ENCODE measurements at places on chromosomes 4 and X. TPM values are rescaled to one million over a fixed set of nuclear protein-coding genes. Genes with fewer than 3 reads are reported as not detected.

DNA sequence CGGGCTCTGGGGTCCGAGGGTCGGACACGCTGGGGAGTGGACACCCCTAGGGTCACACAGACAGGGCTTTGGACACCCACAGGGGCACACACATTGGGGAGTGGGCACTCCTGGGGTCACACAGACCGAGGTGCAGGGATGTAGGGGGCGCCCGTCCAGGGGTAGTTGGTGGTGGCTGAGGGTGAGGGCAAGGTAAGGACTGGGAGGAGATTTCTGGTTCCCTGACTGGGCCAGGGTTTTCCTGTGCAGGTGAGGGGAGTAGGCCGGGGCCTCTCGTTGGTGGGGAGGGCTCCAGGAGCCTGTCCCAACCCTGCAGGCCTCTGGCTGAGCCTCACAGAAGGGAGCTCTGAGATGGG, 21.9 kb upstream of the WDR45 start:
- peak overlapping the region; percentile 45 for H3K4me3 ChIP-seq
- H3K4me1 ChIP-seq = no peaks in the 10 kb centered on the region
- H3K27me3 ChIP-seq = no peaks in the 10 kb centered on the region
- no peak for DNase-seq
- peak overlapping the region; percentile 71 for H3K27ac ChIP-seq

Gene HCFC1
- total RNA-seq = 54.7 TPM

DNA sequence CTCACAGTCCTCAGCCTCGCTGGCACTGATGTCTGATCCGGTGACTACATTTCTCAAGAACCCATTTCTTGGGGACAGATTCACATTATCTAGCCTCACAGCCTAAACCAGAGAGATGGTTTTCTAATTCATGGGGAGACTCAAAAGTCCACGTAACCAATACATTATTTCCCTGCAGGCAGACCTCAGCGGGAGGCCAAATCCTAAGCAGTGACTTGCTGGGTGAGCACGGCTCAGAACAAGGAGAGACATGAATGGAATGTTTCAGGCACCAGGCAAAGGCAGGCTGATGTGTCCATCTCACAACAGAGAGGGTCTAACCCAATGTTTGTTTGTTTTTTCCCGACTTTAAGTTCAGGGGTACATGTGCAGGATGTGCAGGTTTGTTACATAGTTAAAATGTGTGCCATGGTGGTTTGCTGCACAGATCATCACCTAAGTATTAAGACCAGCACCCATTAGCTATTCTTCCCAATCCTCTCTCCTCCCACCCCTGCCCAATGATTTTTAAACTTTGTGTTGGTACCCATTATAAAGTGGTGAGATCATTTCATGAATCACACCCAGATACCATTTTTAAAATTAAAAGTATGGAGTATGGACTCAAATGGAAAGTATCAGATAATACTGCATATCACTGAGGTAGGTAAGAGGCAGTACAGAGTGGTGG, 53.3 kb downstream of the SCD5 start:
- no peaks in the 10 kb centered on the region for H3K36me3 ChIP-seq
- DNase-seq = no peak
- H3K4me3 ChIP-seq = no peak overlapping the region
- H3K27ac ChIP-seq = no peak overlapping the region
- no peaks in the 10 kb centered on the region for H3K4me1 ChIP-seq

GRCh38 chrX:6574762-6575161, 39.8 kb upstream of the VCX3A start:
- H3K36me3 ChIP-seq = no peaks in the 10 kb centered on the region
- H3K4me3 ChIP-seq = no peak overlapping the region
- no peaks in the 10 kb centered on the region for H3K27me3 ChIP-seq
- DNase-seq = no peak

Gene CT45A5
- total RNA-seq = not detected

Gene USP17L11
- total RNA-seq = not detected

- DNase-seq = no peak
- H3K4me1 ChIP-seq = no peaks in the 10 kb centered on the region
- no peak overlapping the region for H3K4me3 ChIP-seq
- H3K36me3 ChIP-seq = no peaks in the 10 kb centered on the region
- H3K27me3 ChIP-seq = no peaks in the 10 kb centered on the region
- no peak overlapping the region for H3K27ac ChIP-seq
Measured at GRCh38 chr4:53012738-53013137, 150.6 kb downstream of the RASL11B start.

GRCh38 chrX:21972721-21973120, 32.2 kb downstream of the SMS start:
- no peaks in the 10 kb centered on the region for H3K4me1 ChIP-seq
- H3K27me3 ChIP-seq = no peaks in the 10 kb centered on the region
- no peak overlapping the region for H3K27ac ChIP-seq
- no peak for DNase-seq
- H3K4me3 ChIP-seq = no peak overlapping the region
- H3K36me3 ChIP-seq = peaks cover 6% of the 10 kb centered on the region

DNA sequence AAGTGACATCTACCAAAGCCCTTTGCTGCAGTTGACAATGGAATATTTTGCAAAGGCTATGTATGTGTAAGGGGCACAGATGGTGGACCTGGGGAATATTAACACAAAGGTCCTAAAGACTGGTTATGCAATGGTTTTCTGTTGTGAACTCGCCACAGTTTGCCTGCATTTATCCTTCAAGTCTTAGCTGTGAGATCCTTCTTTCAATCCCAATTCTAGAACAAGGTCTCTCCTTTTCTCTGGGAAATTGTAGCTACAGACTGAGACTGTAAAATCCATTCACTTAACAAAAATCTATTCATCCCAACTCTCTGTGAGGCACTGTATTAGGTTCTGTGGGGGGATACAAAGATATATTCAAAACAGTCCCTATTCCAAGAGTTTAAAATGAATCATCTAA, 250.4 kb downstream of the GPM6A start:
- no peaks in the 10 kb centered on the region for H3K36me3 ChIP-seq
- no peaks in the 10 kb centered on the region for H3K4me1 ChIP-seq
- no peak overlapping the region for H3K4me3 ChIP-seq
- H3K27me3 ChIP-seq = no peaks in the 10 kb centered on the region
- no peak for DNase-seq

- H3K36me3 ChIP-seq = no peaks in the 10 kb centered on the region
- no peak overlapping the region for H3K27ac ChIP-seq
- H3K4me1 ChIP-seq = peaks cover 10% of the 10 kb centered on the region
- no peak for DNase-seq
Measured at GRCh38 chr4:3870567-3870962, 104.4 kb downstream of the ADRA2C start.

GRCh38 chr4:86857341-86858052, 8.3 kb upstream of the SLC10A6 start:
- H3K27ac ChIP-seq = no peak overlapping the region
- H3K4me1 ChIP-seq = no peaks in the 10 kb centered on the region
- no peak overlapping the region for H3K4me3 ChIP-seq
- H3K27me3 ChIP-seq = no peaks in the 10 kb centered on the region
- DNase-seq = no peak
- no peaks in the 10 kb centered on the region for H3K36me3 ChIP-seq

DNA sequence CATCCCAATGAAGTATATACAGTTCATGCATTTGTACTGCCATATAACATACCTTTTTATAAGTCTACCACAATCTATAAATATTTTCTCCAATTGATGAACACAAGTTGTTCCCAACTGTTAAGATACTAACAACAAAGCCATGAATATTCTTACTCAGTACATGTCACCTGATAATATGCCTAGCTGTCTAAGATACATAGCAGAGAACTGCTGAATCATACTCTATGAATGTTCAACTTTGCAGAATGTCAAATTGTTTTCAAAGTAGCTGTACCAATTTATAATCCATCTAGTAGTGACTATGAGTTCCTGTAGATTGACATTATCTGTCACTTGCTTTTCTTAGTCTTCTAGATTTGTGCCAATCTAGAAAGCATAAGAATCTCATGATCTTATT, 84.9 kb downstream of the RAB28 start:
- no peaks in the 10 kb centered on the region for H3K36me3 ChIP-seq
- H3K4me3 ChIP-seq = no peak overlapping the region
- H3K27me3 ChIP-seq = no peaks in the 10 kb centered on the region

Gene REPS2
- total RNA-seq = 6.2 TPM

Gene NRK
- total RNA-seq = 0.39 TPM

DNA sequence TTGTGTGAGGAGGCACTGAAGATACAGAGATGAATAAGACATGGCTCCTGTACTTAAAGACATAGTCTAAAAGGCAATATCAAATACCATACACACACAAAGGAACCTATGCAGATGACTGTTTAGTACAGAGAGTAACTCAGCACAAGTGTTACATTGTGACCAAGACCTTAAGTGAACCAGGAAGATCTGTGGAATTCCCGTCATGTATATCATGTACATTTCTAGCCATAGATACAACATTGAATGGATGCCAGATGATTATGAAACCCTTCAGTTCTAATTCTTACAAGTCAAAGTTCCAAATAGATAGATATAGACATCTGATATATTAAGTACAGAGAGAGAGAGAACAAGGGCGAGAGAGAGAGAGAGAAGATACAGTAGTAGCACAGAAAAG, 73.2 kb downstream of the PAK3 start:
- no peak for DNase-seq
- no peaks in the 10 kb centered on the region for H3K27me3 ChIP-seq
- H3K36me3 ChIP-seq = no peaks in the 10 kb centered on the region
- H3K4me1 ChIP-seq = no peaks in the 10 kb centered on the region
- no peak overlapping the region for H3K27ac ChIP-seq

DNA sequence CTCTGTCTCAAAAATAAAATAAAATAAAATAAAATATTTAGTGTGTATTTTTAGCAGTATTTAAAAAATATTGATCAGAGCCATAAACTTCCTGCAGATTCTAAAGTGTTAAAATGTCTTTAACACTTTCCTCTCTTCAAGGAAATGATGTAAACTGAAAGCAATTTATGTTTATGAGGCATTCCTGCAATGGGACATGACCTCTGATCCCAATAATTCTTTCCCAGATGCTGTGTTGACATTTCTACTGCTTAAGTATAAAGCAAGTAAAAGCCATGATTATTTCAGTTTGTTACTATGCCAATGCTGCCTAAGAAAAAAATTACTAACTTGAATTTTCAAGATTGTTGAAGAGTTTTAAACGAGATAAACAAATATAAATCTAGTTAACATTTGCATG, 29.0 kb downstream of the COQ2 start:
- no peaks in the 10 kb centered on the region for H3K36me3 ChIP-seq
- H3K27ac ChIP-seq = no peak overlapping the region
- H3K4me3 ChIP-seq = no peak overlapping the region
- no peaks in the 10 kb centered on the region for H3K27me3 ChIP-seq

Gene ADH1A
- total RNA-seq = not detected

DNA sequence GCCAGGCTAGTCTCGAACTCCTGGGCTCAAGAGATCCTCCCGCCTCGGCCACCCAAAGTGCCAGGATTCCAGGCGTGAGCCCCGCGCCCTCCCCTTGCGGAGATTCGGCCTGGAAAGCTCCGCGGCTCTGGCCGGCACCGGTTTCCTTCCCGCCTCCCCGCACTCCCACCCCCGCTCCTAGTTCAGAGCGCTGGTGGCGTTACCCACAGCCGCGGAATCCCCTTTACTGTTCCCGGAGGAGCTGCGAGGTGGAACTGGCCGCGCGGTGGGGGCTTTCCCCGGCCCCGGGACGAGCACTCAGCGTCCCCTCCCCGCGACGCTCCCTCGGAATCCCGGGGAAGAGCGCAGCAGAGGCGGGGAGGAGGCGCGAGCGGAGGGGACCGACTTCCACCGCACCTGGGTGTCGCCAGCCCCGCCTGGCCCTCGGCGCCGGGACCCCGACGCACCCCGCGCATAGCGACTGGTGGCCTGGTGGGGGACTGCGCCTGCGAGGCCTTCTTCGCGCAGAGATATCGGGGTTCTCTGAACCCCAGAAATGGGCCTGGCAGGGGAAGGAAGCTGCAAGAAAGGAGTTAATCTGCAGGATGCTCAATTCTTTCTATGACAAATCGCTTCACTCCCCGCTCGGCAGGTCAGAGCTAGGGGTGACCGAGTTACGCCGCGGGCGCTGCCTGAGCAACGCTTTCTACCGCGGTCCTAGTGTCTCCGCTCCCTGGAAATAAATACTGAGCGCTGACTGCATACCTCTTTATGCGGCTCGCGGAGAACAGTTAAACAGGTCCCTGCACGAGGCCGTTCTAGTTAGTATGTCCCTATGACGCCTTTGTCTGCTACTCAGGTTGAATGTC, 14.6 kb upstream of the SLC25A4 start:
- H3K27me3 ChIP-seq = no peaks in the 10 kb centered on the region
- peak overlapping the region; percentile 89 for H3K27ac ChIP-seq
- H3K36me3 ChIP-seq = no peaks in the 10 kb centered on the region
- H3K4me3 ChIP-seq = peak overlapping the region; percentile 49
- H3K4me1 ChIP-seq = peaks cover 10% of the 10 kb centered on the region

Gene SLC10A4
- total RNA-seq = not detected

DNA sequence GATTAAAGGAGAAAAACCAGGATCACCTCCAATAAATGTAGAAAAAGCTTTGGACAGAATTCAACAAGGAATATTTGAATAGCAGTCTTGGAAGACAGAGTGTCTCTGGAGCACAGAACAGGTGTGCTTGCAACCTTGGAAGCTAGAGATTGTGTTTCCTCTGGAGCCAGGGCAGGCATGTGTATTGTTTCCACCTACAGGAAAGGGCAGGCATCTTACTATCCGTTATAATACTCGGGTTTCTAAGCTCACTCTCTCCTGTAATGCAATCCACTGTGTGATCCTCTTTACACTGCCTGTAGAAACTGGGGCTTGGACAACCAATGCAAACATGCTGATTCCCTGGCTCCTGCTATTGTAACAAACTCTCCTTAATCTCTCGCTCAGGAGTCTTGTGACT, 14.4 kb downstream of the CCDC110 start:
- no peak overlapping the region for H3K4me3 ChIP-seq
- no peaks in the 10 kb centered on the region for H3K27me3 ChIP-seq
- no peak for DNase-seq
- H3K36me3 ChIP-seq = no peaks in the 10 kb centered on the region

DNA sequence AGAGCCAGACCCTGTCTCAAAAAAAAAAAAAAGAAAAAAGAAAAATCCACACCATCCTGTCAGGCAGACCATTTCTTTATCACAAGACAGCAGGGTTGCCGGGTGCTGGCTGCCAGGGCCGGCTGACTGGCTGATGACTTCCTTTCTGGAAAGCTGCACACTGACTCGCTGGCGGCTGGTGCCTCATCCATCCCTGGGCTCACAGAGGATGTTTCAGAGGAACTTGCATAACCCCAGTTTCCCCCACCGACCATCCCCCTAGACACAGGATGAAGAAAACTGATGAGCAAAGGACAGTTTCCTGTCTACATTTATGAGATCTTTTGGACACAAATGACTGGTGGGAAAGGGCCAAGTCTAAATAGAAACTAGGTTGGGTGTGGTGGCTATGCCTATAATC, 14.1 kb downstream of the HPSE start:
- peak; percentile 68 for DNase-seq
- no peak overlapping the region for H3K4me3 ChIP-seq
- no peak overlapping the region for H3K27ac ChIP-seq
- no peaks in the 10 kb centered on the region for H3K27me3 ChIP-seq

Gene IL2
- total RNA-seq = not detected

Gene ARX
- total RNA-seq = not detected

Gene CLCN4
- 15.6 TPM for total RNA-seq

- no peak for DNase-seq
- H3K4me3 ChIP-seq = no peak overlapping the region
- H3K27ac ChIP-seq = no peak overlapping the region
Measured at GRCh38 chrX:7090641-7091040, 56.9 kb upstream of the STS start.

- H3K27me3 ChIP-seq = no peaks in the 10 kb centered on the region
- H3K4me3 ChIP-seq = no peak overlapping the region
- no peak for DNase-seq
- H3K27ac ChIP-seq = no peak overlapping the region
Measured at GRCh38 chr4:20043991-20044390, 207.7 kb upstream of the SLIT2 start.

GRCh38 chrX:49162620-49163019, at the start of gene MAGIX:
TSS of gene MAGIX (plus strand) at chrX:49162758. CDS start at chrX:49162890, 132 bp downstream.
- no peaks in the 10 kb centered on the region for H3K27me3 ChIP-seq
- H3K36me3 ChIP-seq = no peaks in the 10 kb centered on the region
- no peaks in the 10 kb centered on the region for H3K4me1 ChIP-seq
- H3K4me3 ChIP-seq = peak within 1 kb of the TSS; percentile 45
- H3K27ac ChIP-seq = peak within 1 kb of the TSS; percentile 91
- DNase-seq = no peak

All from right atrium auricular region (tissue), 2 donors.